ENCODE measurements at places on chromosomes 13 and 19.

GRCh38 chr19:16117594-16118033 lies 5.9 kb downstream of the RAB8A start:
- no peak for DNase-seq

DNA sequence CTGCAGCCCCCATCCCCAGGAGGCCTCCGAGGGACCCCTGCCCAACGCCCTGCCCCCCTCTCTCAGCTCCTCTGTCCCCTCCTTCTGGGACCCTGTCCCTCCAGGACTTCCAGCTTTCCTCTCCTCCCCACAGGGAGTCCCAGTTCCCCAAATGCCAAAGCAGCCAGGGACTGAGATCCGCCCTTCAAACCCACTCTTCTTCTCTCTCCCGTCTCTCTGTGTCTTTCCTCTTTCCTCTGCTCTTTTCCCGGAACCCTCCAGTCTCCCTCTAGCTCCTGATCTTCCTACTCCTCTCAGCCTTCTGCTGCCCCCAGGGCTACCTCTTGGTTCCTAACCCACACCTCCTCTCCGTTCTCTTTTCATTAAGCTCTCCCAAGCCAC lies 377 bp downstream of the CA11 start:
- no peak for DNase-seq

GRCh38 chr13:41494202-41494601 lies 36.9 kb downstream of the RGCC start:
- no peak for DNase-seq

GRCh38 chr13:79245937-79246577 lies 160.0 kb downstream of the RBM26 start:
- no peak for DNase-seq

DNA sequence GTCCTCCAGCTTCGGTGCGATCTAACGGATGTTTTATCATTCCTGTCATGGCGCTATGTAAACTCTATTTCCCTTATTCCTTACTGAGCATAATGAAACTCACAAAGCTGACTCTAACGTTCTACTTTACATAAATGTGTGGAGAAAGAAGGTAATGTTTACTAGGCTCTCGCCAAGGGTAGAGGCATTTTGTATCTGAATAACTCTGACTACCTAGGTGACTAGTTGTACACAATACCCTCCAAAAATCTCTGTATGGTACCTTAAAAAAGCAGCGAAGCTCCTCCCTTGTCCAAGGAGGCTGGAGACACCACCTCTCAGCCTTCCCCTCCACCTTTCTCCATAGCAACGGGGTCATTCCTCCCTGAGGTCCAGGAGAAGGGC lies 316 bp upstream of the ZNF530 start:
- no peak for DNase-seq

DNA sequence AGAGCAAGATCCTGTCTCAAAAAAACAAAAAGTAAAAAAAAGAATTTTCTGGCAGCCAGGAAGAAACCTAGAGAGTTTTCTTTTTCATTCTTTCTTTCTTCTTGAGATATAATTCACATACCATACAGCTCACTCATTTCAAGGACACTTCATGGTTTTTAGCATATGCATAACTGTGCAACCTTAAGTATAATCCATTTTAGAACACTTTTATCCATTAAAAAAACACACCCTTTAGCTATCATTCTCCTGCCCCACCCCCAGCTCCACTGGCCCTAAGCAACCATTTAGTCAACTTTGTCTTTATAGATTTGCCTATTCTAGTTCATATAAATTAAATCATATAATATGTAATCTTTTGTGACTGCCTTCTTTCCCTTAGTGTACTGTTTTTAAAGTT lies 8.1 kb upstream of the IPO5 start:
- DNase-seq: no peak

DNA sequence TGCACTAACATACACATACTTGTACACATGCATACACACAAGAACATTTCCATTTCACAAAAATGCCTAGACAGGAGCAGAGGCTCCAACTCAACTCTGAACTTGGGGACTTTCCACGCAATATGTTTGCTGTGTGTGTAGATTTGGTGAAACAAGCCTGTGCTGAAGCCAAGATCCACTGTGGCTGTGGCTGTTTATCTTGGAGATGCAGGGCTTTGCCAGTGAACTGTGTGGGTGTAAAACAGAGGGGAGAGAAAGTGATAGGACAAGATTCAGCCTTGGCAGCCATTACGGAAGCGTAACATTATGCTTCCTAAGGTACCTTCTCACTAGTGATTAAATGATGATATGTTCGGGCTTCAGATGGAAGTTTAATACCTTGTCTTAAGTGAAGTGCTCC lies 73.2 kb upstream of the MBNL2 start:
- DNase-seq: no peak

DNA sequence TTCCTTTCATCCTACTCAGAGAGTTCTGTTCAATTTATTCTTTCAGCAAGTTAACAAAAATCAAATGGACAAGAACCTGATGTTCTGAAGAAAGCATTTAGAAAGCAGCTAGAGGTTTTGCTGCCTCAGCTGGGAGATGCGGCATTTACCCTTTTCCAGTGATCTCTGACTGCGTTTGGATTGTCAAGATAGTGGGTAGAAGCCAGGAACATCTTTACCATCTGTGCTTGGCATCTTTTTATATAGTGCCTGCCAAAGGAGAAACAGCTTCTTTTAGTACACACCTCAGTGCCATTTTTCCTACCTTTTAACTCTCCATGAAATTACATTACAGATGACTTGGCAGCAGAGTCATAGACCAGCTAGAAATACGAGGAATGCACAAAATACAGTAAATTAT lies 680.8 kb downstream of the SLITRK1 start:
- DNase-seq: no peak

- DNase-seq: no peak
Measured at GRCh38 chr13:51626749-51627148, 42.5 kb downstream of the WDFY2 start.

- DNase-seq: no peak
Measured at GRCh38 chr13:62119739-62120700, 704.4 kb upstream of the PCDH20 start.

DNA sequence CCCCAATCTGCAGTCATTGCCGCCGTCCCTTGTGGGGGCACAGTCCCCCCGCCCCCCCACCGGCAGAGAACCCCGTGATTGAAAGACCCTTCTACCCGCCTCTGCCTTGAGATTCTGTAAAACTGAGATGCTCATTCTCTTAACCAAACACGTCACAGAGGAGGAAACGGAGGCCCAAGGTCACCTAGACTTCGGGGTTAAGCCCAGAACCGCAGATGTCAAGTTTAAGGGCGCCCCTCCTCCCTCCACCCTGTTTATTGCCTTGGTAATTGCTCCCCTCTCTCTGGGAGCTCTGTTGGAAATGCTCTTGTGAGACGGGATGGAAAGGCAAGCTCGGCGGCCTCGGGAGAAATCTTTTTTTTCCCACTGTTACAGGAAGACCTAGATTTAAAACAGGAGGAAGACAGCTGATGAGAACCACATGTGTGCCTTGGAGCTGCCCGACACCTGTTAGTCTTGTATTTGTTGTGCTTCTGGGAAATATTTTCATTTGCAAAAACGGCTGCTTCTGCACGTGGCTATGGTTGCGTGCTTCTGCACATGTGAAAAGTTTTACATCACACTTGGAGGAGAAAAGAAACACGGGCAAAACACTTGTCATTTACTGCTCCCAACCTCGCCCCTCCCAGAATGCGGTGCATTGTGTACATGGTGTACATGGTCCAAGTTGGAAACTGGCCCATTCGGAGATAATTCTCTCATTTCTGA lies 1.1 kb upstream of the MED26 start:
- DNase-seq: no peak

DNA sequence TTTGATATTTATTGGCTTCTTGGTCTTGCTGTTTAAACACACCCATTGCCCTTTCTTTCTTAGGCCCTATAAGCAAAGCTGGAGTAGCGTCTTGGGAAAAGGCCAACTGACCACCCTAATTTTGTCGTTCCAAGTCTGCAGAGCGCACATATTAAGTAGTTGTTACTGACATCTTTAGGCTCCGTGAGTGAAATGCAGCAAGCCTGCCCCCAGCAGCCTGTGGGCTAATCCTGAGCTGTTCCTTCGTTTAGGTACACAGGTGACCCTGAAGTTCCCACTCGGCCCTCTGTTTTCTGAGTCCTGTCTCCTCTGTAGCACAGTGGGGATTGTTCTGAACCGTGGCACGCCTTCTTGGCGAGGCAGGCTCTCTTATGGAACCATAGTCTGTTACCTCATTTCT lies 170.5 kb downstream of the STK24 start:
- DNase-seq: no peak

GRCh38 chr13:36549755-36550154 lies 117.5 kb downstream of the CCNA1 start:
- DNase-seq: no peak

DNA sequence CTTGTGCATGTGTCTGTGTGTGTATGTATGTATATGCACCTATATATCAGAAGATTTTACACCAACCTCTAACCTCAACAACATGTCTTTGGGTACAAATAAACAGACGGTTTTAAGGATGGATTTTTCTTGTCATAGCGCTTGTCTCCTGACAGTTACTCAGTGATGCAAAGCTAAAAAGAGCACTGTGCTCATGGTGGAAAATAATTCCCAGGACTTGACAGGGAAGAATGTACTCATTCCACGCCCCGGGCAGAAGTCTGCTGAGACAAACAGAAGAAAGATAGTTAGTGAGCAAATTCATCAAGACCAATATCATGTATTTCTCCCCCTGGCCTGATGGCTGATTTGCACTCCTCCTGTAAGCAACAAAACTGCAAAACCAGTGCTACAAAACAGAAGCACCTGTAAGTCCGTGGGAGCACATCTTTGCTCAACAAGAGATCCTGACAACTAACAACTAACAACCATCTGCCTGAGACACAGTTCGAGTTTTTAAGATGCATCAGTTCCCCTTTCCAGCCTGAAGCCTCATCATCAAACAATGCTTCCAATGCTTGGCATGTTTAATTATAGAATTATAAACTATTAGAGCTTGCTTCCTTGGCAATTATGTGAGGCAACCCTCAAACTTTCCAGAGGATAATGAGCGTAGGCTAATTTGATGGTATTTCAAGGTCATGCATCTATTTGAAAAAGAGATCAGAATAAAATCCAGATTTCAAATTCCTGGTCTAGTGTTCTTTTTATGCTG lies 812.7 kb upstream of the MIR17HG start:
- DNase-seq: no peak

- DNase-seq: no peak
Measured at GRCh38 chr13:105200181-105200580, 1335.3 kb downstream of the EFNB2 start.

GRCh38 chr19:41929536-41930071 lies 1.4 kb upstream of the ERFL start:
- no peak for DNase-seq

DNA sequence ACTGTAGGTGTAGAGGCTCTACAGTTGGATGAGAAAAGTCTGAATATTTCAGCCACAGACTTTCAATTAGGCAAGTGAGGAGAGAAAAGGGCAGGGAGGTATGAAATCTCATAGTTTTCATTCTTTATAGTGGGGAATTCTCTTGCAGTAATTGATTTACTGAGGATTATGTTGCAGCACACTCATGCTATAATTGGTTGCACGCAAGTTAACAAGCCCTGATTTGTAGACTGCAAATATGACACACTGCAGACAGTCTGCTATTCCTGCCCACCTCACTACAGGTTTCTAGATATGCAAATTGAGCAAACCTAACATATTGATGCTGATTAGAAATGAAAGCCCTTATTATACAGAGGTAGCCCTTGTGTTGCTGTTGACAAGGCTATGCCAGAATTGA lies 139.4 kb downstream of the LHFPL6 start:
- DNase-seq: no peak

DNA sequence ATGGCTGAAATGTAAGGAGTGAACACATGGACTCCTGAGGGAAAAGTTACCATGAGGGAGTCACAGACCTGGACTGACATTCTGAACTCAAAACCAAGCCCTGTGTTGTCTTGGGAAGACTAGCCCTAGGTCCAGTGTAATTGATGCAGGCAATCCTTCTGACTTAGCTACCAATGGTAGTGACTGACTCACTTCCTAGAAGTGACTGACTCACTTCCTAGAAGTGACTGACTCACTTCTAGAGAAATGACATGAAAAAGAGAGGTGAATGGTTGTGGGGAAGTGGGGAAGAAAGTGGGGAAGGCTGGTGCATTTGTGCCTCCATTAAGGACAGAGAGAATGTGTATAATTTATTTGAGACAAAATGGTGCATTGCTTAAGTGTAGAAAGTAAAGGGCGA lies 49.9 kb downstream of the EDNRB start:
- DNase-seq: no peak

DNA sequence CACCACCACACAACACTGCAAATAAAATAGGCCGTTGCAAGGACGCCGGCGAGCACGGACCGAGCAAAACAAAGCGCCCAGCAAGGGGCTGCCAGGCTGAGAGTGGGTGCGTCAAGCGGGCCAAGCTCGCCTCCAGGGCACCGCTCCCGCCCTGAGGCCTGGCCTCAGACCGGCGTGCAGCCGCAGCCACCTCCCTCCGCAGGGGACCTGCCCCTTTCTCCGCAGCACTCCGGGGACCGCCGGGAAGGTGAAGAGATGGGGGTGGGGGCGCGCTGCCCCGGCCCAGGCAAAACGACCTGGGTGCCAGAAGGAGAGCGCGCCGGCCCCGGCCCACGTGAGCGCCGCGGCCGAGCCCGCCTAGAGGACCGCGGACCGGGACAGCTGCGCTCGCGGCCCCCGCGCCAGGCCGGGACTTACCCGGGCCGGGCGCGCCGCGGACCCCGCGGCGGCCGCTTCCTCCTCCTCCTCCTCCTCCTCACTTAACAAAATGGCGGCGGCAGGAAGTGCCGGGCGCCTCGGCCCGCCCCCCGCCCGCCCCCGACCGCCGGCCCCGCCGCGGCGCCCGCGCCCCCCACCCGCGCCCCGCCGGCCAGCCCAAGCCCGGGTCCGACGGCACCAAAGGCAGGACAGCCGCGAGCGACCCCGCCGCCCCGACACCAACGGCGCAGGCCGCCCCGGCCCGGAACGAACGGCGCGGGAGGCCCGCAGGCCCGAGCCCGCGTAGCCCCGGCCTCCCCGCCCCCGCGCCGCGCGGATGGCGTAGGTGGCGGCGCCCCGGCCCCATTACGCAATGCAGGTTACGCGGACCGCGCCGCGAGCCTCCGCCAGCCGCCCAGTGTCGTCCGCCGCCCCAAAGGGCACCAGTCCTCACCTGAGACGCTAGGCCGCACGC lies 674 bp downstream of the BRD4 start:
- DNase-seq: peak; percentile 14

- no peak for DNase-seq
Measured at GRCh38 chr13:32225481-32225931, 89.7 kb downstream of the ZAR1L start.

DNA sequence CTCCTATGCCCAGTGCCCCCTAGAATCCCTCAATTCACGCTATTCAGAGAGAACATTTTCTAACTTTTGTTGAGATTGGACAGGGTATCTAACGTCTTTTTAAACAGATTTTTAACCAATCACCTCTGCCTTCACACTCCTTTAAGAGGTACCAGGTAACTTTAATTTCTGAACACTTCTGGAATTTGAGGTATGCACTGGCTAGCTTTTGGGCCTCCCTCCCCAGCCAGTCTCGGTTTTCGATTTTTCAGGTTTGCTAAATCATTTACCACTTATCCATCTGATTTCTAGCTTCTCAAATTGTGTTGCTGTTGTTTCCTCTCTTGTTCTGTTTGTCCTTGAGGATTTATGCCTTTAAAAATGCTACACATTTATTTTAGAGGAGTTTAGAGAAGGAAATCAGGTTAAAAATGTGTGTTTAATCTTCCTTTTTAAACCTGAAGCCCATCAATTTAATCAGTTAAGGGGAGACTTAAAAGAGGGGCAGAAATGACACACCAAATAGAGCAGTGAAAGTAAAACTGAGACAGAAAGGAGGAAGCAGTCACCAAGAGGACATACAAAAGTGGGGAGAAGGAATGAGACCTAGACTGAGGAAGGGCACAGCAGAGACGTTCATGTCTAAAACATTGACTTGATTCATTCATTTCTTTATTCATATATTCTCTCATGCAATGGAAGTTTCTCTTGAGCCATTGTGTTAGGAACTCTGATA lies 139.6 kb upstream of the HTR2A start:
- DNase-seq: no peak
